ENCODE measurements at places on chromosomes 4 and X.
A peak's percentile ranks its signal among the peaks of the same experiment; 100 is the strongest.

DNA sequence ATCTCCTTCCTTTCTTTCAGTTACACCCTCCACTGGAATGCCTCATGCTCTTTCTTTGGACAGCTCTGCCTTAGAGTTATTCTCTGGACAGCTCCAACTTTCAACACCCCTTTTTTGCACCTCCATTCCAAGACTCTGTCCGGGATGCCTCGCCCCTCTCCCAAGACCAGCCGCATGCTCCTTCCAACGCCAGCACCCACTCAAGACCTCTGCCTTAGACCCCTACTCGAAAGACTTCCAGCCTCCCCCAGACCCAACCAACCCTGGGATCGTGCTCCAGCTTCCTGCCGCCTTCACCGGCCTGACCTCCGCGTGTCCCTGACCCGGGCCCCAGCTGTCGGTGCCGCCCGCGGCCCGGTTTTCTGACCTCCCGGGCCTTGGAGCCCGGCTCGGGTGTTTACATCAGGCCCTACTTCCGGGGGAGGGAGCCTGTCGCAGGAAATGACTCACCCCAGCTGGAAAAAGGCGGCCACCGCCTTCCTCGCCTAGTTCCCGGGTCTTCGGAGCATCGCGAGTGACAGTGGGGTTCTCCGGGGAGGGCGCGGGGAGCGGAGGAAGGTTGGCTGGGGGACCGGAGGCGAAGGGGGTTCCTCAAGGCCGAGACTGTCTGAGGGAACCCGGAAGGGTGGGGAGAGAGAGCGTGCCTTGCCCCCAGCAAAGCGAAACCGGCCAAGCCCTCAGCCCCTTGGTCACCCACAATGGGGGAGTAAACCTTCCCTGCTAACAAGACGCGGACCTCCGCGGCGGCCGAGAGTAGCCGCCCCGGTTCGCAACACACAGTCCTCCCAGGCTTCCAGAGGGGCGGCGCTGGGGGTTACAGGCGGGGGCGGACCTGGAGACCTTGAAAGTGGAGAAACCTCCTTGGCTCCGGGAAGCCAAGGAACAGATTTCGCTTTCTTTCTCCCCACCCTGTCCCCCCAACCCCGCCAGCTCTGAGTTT, at the start of gene WDR45:
WDR45 (minus strand) TSS at position 399 of the 940 bp plus-strand sequence. CDS start 1,792 bp downstream, outside the sequence.
- DNase-seq, result peak; percentile 41

DNA sequence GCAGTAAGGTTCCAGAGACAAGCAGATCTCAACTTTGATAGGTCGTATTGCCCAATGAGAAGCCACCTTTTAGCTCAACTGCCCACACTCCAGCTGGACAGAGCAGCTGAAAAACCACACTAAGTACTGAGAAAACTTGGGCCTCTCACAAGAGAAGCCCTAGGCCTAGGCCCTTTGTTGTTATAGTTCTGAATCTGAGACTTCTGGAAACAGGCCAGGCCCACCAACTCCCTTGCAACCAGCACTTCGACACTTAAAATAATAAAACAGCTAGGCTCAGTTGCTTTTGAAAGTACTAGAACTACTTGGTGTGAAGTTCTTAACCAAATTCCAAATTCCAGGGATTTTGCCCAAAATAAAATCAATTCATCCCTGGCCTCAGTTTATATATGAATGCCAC, 13.5 kb upstream of the RTL5 start:
- DNase-seq, result no peak

DNA sequence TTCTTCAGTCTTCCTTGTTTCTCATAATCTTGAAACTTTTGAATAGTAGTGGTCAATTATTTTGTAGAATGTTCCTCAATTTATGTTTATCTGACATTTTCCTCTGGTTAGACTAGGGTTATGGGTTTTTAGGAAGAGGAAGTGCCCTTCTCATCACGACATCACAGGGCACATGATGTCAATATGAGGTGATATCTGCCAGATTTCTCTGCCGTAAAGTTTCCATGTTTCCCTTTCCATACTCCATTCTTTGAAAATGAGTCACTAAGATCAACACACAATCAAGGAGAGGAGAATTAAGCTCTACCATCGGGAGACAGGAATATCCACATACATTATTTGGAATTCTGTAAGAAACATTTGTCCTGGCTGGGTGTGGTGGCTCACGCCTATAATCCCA, 28.4 kb downstream of the RP2 start:
- no peak for DNase-seq

DNA sequence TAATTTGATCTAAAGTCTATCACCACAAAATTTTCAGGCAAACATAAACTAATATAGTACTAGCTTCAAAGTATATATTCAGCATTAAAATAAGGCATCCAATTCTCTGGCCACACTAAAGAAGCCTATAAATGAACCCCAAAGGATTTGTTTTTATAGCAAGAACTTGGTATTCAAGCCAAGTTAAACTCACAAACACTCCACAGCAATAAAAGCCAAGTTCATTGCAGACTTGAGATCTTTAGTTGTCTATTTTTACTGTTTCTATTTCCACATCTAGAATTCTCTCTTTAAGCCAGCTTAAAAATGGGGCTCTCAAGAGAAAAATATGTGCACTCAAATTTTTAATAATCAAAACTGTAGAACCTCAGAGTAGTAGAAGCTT, 51.1 kb downstream of the WDFY3 start:
- DNase-seq, result no peak

GRCh38 chr4:1232661-1233621, 16.0 kb downstream of the CTBP1 start:
- no peak for DNase-seq

DNA sequence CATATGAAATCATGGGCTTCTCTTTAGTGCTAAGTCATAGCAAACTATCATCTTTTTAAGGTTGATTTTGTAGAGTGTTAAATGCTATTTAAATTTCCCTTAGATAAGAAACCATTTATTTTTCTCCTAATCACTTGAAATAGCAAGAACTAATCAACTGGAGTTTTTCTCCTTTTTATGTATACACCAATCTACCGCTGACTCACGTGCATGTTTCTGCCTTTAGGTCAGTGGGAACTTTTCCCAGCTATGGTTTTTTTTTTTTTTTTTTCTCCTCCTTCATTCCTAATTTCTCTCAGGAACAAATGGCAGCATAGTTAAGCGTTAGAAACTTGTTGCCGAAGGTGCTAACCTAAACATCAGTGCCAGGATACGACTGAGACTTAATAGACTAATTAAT, 176.4 kb downstream of the BMPR1B start:
- DNase-seq, result no peak

DNA sequence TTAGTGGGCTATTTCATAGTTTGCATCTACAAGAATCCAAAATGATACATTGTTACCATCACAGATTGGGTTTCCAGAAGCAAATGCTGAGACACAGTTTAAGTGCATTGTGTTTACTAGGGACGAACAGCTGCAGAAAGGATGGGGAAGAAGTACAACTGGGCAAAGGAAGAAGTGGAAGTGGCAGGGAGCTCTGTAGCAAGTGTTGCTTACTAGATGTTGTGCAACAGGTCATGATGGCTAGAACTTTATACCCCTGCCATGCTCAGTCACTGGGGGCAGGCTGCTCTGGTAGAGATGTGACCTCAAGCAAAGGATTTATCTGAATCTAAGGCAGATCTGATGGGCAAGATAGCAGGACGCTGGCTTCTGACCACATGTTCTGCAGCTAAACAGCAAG, 76.1 kb upstream of the EMCN start:
- no peak for DNase-seq

Data from hippocampal formation (tissue), 2 donors.